ENCODE measurements at places on chromosomes 6 and 20.

- no peak for DNase-seq
Measured at GRCh38 chr6:68192988-68193387, 442.1 kb upstream of the ADGRB3 start.

DNA sequence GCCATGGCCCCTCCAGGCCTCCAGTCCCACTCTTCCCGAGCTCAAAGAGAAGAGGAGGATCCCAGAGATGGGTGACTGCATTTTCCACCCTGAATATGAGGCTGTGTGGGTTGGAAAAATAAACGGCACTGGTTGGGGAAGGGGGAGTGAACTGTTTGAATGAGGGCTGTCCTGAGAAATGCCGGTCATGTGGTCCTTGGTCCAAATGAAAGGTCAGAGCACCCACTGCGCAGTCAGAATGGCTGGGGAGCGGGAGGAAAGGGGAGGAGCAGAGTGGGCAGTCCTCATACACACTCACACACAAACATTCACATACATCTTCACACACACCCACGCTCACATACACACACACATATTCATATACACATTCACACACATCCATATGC is 83.1 kb downstream of the MRPL14 start:
- DNase-seq: no peak

DNA sequence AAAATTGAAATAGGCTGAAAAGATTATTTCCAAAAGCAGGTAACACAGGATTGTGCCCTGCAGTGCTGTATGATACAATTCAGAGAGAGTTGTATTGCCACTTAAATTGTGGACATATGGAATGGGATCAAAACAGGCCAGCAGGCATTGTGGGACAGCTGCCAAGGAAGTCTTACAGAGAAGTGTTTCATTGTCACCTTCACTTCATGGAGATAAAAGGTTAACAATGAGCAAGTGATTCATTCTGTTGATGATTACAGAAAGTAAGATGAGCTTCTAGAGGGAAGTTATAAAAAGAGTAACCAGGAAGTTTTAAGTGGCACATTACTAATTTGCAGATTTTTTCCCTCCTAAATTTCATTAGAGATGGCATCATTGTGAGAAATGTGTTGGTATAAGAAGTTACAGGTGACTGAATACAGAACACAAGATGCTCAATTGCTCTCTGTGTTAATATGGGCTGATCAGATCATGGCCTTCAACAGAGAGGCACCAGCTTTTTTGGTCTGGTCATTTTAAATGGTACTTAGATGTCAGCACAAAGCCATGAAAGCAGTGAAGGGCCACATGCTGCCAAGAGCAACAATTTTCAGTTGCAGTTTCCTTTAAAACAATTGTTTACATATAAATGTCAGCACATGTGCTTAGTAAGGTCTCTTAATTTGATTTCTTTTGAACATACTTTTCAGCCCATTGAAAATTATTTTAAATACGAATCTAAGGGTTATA is 402.5 kb upstream of the FKBP1C start:
- no peak for DNase-seq

DNA sequence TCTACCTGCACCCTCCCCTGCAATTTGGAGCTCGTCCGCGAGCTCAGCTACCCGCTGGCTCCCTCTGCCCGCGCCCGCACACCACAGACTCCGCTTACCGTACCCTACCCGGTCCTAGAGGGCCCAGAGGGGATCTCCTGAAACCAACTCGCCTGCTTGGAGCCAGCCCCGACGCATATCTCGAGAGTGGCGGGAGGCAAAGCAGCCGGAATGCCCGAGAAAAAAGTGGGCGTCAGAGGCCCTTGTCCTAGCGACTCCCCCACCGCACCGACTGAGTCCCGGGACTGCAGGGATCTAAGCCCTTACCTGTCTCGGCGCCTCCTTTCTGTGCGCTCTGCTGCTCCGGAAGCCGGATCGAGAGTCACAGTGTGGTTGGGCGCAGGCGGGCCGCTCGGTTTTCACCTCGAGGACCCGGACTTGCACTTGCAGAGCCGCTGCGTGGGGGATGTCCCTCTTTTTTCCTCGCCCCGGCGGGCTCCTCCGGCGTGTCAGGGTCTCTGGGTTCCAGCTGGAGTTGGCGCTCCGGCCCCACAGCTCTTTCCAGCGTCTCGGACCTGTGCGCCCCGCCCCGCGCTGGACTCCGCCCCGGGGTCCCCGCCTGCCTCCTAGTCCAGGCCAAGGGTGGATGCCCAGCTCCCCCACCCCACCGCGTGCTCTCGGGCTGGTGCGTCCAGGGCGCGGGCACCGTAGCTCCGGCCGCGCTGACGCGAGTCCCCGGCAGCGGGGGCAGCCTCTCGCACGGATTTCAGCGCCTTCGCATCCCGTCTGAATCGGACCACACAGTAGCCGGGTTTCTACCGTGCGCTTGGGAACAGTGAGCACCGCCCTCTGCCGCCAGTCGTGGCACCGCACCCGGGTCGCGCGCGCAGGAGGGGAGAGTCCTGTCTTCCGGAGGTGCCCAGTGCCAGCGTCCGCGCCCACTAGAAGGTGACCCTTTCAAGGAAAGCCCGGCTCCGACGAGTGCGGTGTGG is at the start of gene PROKR2:
Gene PROKR2 (minus strand): TSS at position 767 of the 971 bp plus-strand sequence. CDS start 2,585 bp downstream, outside the sequence.
- no peak for DNase-seq

DNA sequence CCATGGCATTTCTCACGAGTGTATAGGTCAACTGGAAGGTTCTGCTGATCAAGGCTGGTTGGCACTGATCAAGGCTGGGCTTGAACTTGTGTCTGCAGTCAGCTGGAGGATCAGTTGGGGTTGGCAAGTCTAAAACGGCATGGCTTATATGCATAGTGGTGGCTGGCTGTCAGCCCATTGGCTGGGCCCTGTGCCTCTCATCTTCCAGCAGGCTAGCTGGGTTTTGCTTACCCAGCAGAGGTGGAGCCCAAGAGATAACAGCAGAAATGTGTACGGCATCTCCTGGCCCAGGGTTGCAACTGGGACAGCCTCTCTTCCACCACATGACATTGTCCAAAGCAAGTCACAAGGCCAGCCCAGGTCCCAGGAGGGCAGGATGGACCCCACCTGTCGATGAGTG is 158.2 kb downstream of the BMP7 start:
- DNase-seq: no peak

DNA sequence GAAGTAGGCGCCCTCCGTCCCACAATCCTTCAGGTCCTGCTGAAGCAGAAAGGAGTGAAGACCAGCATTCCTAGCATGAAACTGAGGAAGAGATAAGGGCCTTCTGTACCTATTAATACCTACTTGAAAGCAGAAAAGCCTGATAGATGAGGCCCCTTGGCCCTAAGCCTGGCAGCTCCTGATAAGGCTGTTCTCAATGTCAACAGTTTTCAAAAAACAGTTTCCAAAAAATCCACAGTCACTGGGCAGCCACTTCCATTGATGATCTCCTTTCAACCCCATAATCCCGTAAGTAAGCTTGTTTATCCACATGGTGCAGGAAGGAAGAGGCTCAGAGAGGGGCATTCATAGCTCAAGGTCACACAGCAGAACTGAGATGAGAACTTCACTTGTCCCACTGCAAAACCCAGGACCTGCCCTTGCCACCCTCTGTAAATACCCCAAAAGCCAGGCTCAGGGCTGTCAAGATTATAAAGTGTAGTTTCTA is 2.8 kb upstream of the E2F1 start:
- no peak for DNase-seq

- no peak for DNase-seq
Measured at GRCh38 chr20:57586370-57586793, 25.5 kb downstream of the PCK1 start.

GRCh38 chr6:144580771-144581170 is 295.6 kb downstream of the UTRN start:
- DNase-seq: no peak

- DNase-seq: no peak
Measured at GRCh38 chr6:40164345-40164755, 230.1 kb upstream of the MOCS1 start.

DNA sequence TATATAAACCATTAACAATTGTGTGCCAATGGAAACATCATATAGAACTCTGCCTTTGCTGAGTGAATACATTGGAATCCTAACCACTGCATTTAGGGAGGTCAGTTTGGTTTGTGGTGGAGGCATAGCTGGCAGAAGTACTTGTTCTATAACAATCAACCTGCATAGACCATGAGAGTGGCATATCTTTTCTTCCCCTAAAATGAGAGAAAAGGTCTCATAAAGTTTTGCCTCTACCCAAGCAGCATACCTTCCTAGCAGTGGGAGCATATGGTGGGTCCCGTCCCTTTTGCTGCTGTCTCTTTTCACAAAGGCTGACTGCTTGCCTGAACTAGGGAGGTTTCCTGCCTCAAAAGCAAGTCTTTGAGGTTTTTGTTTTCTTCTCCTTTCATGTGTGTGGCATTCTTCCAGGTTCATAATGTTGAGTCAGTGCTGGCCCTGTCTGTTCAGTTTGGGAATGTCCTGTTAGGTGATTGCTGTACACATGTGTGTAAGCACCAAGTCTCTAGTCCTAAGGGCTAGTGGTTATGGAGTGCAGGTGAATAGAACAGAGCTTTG is 61.2 kb upstream of the SUPT3H start:
- no peak for DNase-seq

DNA sequence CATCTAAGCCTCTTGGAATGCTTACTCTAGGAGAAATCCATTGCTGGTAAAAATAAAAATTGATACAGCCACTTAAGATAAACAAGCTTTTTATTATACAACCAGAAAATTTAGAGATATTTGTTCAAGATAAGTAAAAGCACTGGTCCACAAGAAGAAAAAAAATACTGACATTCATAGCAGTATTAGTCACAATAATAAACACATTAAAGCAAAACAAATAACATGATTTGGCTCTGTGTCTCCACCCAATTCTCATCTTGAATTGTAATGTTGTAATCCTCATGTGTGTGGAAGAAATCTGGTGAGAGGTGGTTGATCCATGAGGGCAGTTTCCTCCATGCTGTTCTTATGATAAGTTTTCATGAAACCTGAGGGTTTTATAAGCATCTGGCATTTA is 1093.5 kb upstream of the ADGRB3 start:
- DNase-seq: no peak

GRCh38 chr6:151376440-151376839 is 14.9 kb downstream of the ZBTB2 start:
- no peak for DNase-seq

- DNase-seq: no peak
Measured at GRCh38 chr20:4919047-4919704, 82.1 kb downstream of the SLC23A2 start.

DNA sequence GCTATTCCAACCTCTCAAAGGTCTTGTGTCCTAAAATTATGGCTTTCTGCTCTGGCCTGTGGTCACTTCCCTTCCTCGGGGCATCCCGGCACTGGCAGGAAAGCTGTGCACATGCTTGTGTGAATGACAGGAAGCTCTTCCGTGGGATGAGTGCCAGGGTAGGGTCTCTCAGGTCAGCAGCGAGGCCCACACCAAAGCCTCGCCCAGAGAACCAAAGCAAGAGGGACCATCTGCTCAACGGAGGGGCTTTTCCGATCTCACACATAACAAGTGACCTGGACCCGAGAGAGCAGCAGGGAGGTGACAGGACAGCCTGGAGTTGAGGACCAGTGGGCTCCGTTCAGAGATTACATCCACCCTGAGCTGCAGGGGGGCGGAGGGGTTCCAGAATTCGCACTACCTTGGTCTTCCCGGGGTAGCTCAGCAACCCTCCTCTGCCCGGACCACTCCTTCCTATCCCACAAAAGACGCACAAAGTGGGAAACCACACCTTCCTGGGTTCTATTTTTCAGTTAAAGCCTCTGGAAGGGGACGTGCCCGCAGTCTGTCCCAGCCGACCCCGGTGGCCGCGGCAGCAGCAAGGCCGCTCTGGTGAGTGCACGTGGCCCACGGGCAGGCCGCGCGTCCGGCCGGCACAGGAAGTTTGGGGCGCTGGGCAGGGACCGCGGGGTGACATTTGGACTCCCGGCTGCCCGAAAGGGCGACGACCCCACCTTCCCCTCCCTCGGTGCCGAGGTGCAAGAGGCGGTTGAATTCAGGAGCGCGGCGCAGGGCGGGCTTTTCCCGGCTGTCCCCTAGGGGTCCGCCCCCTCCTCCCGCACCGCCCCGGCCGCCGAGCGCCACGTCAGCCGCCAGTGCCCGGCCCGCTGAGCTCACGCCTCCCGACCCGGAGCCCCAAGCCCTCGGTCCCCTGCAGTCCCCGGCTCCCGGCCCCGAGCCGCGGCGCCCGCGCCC is 988 bp downstream of the TXNDC5 start:
- DNase-seq: no peak

GRCh38 chr20:7734216-7734615 is 206.0 kb downstream of the HAO1 start:
- no peak for DNase-seq

DNA sequence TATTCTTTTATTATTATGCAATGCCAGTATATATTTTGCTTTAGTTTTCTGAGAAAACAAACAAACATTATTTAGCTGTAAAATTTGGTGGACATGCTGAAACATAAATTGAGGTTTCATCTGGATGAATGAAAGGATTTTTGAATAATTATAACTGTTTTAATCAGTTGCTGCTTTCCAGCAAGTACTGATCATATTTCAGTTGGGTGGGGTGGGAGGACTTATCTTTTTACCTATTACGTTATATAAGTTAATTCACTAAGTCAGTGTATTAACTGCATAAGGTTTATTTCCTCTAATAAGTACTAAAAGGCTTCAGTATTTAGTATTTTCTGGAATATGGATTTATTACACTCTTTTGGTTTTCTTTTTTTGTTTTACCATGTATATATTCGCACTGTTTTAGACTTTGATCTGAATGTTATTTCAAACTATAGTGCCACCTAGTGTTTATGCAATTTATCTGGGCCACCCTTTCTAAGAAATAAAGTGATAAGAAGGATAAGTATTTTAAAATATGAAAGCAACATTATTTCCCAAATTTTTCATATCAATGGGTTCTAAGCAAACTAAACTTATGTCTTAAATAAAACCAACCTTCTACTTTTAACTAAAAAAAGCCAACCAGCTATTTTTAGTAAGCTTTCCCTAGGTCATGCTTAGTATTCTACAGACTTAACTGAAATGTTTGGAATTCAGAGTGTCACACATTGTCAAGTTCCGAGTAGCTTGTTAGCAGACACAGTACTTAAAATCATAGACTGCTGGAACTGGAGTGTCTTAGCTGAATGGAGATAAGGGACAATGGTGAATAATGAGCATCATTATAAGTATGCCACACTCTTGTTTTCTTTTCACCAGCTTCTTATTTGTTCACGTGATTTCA is 105.4 kb upstream of the MCHR2 start:
- no peak for DNase-seq

DNA sequence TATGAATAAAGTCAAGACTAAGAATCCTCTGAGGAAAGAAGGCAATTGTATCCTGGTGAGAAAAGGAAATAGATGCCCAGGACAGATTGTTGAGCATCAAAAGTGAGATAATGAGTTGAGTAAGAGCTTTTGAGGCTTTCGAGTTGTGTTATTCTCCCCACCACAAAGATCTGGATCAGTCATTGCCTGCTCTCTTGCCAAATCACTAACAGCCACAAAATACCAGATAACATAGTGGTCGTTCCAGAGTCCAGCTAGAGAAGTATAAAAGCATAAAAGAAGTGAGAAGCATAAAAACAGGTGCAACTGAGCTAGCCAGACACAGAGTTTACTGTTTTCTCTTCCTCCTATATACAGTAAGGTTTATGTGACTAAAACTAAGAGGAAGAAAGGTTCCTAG is 4.9 kb downstream of the SPINT4 start:
- no peak for DNase-seq
